ENCODE measurements at places on chromosomes 5 and 9. TPM values are rescaled to one million over a fixed set of nuclear protein-coding genes. Genes with fewer than 3 reads are reported as not detected.

GRCh38 chr9:116390303-116391228, 237.0 kb downstream of the PAPPA start:
- H3K4me3 ChIP-seq = no peak overlapping the region
- no peak for DNase-seq
- no peaks in the 10 kb centered on the region for H3K36me3 ChIP-seq
- H3K27me3 ChIP-seq = no peaks in the 10 kb centered on the region
- no peak overlapping the region for H3K27ac ChIP-seq
- H3K4me1 ChIP-seq = no peaks in the 10 kb centered on the region

- no peak overlapping the region for H3K4me3 ChIP-seq
- H3K4me1 ChIP-seq = no peaks in the 10 kb centered on the region
- H3K36me3 ChIP-seq = peaks cover 77% of the 10 kb centered on the region
- H3K27me3 ChIP-seq = no peaks in the 10 kb centered on the region
Measured at GRCh38 chr9:104856413-104856941, 71.5 kb downstream of the ABCA1 start.

DNA sequence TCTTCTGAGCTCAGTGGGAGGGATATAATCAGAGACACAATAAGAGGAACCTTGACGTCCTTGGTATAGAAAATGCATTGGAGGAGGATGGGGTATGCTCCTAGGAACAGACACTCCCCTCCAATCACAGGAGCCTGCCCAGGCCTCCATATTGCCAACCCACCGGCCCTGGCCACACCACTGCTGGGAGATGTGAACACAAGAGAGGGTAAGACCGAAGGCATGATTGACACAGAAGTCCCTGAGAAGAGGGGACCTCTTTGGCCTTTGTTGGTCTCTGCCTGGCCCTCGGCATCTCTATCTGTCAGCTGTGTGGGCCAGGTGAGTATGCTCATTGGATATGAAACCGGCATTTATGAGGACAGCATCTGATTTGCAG, 62.0 kb downstream of the CRB2 start:
- DNase-seq = peak; percentile 30
- H3K4me1 ChIP-seq = no peaks in the 10 kb centered on the region
- H3K27me3 ChIP-seq = no peaks in the 10 kb centered on the region
- no peak overlapping the region for H3K4me3 ChIP-seq
- no peak overlapping the region for H3K27ac ChIP-seq

DNA sequence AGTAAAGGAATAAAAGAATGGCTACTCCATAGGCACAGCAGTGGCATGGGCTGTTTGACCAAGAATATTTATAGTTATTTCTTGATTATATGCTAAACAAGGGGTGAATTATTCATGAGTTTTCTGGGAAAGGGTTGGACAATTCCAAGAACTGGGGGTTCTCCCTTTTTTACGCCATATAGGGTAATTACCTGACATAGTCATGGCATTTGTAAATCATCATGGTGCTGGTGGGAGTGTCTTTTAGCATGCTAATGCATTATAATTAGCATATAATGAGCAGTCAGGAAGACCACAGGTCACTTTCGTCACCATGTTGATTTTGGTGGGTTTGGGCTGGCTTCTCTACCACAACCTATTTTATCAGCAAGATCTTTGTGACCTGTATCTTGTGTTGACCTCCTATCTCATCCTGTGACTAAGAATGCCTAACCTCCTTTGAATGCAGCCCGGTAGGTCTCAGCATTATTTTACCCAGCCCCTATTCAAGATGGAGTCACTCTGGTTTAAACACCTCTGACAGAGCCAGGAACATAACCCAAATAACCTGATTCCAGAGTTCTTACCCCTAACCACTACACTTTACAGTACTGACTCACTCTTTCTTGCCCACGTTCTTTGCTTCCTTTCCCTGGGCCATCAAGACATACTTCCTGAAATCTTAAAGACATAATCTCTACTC, 25.0 kb upstream of the MRPS30 start:
- H3K4me3 ChIP-seq = no peak overlapping the region
- no peaks in the 10 kb centered on the region for H3K4me1 ChIP-seq
- H3K27ac ChIP-seq = no peak overlapping the region
- H3K36me3 ChIP-seq = no peaks in the 10 kb centered on the region
- no peaks in the 10 kb centered on the region for H3K27me3 ChIP-seq
- DNase-seq = no peak

GRCh38 chr5:83844449-83845068, 123.9 kb upstream of the HAPLN1 start:
- H3K27me3 ChIP-seq = no peaks in the 10 kb centered on the region
- DNase-seq = no peak
- no peaks in the 10 kb centered on the region for H3K4me1 ChIP-seq
- H3K36me3 ChIP-seq = no peaks in the 10 kb centered on the region

- H3K4me3 ChIP-seq = no peak overlapping the region
- H3K36me3 ChIP-seq = no peaks in the 10 kb centered on the region
- no peak for DNase-seq
- no peaks in the 10 kb centered on the region for H3K27me3 ChIP-seq
Measured at GRCh38 chr5:99076723-99077640, 148.2 kb upstream of the CHD1 start.

DNA sequence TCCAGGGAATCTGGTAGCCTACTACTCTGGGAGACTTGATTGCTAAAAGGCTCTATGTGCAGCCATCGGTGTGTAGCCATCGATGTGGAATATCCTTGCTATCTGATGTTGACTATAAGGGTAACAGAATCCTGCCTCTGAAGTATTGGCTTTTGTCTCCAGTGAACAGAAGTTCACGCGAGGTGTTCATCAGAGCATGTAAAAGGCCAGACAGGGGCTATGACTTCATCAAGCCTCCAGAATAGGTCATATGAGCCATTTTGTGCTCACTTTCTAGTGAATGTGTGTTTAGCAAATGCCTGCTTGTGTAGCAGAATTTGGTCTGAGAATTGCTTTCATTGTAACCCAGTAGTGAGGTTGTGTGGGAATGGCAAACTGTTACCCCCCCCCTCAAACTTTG, 66.8 kb upstream of the RAD23B start:
- H3K27me3 ChIP-seq = no peaks in the 10 kb centered on the region
- no peak overlapping the region for H3K27ac ChIP-seq
- no peak overlapping the region for H3K4me3 ChIP-seq
- H3K36me3 ChIP-seq = no peaks in the 10 kb centered on the region
- no peak for DNase-seq

DNA sequence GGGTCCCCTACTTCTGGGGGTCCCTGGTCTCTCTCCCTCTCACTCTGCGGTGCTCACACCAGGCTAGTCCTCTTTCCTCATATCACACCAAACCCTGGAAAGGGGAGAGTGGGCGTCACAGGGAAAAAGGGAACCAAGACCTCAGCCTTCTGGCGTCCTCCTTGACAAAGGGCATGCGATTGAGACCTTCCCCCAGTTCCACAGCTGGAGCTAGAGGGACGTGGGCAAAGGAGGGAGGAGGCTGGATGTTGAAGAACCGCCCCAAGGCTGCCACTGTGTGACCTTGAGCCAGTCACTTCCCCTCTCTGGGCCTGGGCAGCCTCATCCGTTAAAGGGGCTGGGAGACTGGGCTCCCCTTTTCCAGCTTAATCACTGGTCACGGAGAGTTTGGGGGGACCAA, 18.5 kb upstream of the TOR2A start:
- H3K36me3 ChIP-seq = no peaks in the 10 kb centered on the region
- H3K27me3 ChIP-seq = no peaks in the 10 kb centered on the region
- no peak for DNase-seq

DNA sequence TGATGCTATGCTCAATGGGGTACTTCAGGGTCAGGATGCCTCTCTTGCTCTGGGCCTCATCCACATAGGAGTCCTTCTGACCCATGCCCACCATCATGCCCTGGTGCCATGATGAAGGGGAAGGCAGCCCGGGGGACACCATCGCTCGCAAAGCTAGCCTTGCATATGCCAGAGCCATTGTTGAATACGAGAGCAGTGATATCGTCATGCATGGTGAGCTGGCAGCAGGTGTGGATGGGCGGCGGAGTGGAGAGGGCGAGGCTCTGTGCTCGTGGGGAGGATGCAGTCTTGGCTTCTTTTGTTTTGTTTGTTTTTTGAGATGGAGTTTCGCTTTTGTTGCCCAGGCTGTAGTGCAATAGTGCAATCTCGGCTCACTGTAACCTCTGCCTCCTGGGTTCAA, 17.2 kb upstream of the SPZ1 start:
- no peak overlapping the region for H3K4me3 ChIP-seq
- no peaks in the 10 kb centered on the region for H3K4me1 ChIP-seq
- H3K27ac ChIP-seq = no peak overlapping the region

- H3K36me3 ChIP-seq = no peaks in the 10 kb centered on the region
- DNase-seq = no peak
- no peaks in the 10 kb centered on the region for H3K27me3 ChIP-seq
- H3K27ac ChIP-seq = no peak overlapping the region
Measured at GRCh38 chr5:98813755-98814154, 40.3 kb downstream of the RGMB start.

GRCh38 chr9:6113312-6113711, 97.9 kb upstream of the RANBP6 start:
- H3K4me3 ChIP-seq = no peak overlapping the region
- H3K27ac ChIP-seq = no peak overlapping the region
- no peaks in the 10 kb centered on the region for H3K4me1 ChIP-seq
- H3K27me3 ChIP-seq = no peaks in the 10 kb centered on the region

DNA sequence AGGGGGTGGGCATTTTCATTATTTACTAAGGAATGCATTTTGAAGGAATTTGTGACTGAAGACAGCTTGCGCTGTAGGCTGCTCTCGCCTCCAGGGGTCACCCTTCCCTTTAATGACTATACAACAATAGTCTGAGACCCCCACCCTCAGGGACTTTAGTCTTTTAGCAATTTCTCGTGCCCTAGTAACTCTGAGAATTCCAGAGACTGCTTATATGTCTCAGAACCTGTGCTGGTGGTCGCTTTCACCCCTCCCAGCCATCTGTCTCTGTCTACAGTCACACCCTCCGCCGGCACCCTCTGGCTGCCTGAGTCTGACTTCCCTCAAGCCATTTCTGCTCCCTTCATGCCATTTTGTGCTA, 671.4 kb downstream of the NR2F1-AS1 start:
- no peak for DNase-seq
- no peak overlapping the region for H3K27ac ChIP-seq
- no peaks in the 10 kb centered on the region for H3K36me3 ChIP-seq
- H3K27me3 ChIP-seq = no peaks in the 10 kb centered on the region
- H3K4me1 ChIP-seq = peaks cover 11% of the 10 kb centered on the region

The TNIP1 gene
- total RNA-seq = 155 TPM

The MPDZ gene
- total RNA-seq = 56.0 TPM

The FOXI1 gene
- total RNA-seq = not detected
